NCI-H1436 treated with DMSO at 0.1 percent for 48 hours (cell line): ENCODE measurements at places on chromosomes 5 and 9.

- DNase-seq, result no peak
These were observed 183.2 kb downstream of the GNAQ start for GRCh38 chr9:77848404-77848803.

DNA sequence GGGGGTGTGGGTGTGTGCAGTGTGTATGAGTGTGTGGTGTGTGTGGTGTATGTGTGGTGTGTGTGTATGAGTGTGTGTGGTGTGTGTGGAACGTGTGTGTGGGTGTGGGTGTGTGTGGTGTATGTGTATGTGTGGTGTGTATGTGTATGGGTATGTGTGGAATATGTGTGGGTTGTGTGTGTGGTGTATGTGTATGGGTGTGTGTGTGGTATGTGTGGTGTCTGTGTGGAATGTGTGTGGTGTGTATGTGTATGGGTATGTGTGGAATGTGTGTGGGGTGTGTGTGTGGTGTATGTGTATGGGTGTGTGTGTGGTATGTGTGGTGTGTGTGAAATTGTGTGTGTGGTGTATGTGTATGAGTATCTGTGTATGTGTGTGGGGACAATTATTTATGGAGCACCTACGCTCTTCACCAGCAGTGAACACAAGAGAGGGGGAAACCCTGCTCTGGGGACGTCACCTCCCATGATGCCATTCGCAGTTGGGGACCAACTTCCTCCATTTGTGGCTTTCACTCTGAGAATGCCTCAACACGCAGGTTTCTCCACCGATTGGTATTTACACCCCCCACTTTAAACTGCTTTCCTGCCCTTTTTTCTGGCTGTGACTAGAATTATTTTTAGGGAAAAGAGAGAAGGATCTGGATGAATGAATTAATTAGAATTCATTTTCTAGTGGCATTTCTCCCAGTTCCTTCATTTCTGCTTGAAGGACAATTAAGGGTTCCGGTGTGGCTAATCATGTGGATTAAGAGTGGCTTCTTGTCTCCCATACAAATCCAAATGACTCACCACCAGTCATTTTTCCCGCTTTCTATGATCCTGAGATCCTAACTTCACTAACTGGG lies 238.1 kb downstream of the ROR2 start:
- DNase-seq, result no peak

DNA sequence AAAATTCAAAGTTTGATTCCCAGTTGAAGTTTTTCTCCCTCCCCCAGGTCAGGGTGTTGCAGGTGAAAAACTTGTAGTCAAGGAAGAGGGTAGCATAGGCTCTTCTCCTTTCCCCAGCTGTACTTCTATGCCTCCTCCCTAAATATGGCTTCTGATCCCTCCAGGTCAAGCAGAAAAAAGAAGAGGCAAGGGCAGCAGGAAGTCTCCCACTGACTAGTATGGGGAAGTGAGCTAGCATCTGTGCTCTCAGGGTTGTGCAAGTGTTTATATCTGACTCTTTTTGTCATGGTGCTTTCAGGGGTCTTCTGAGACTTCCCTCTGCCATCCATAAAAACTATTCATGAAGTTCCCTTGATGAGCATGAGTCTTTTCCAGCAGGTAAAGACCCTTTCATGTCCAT lies 76.0 kb downstream of the ATPSCKMT start:
- DNase-seq, result no peak

GRCh38 chr9:27195191-27195590 lies 86.2 kb downstream of the TEK start:
- no peak for DNase-seq

- no peak for DNase-seq
These were observed 986 bp downstream of the PLPP1 start for GRCh38 chr5:55533521-55534435.

DNA sequence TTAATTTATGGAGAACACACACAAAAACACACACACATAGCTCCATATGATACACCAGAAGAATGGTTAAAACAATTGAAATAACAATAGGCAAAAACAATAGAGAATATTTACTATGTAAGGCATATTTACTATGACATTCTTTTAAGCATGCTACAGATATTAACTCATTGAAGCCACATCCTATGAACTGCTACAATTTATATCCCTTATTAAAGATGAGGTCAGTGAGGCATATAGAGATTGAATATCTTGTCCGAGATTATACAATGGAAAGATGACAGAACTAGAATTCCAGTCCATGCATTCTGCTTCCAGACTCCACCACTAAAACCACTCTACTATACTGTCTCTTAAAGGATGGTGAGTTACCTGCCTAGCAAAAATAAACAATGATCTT lies 60.7 kb downstream of the ADAMTS12 start:
- DNase-seq, result no peak

GRCh38 chr9:6759185-6759977 lies 1.6 kb downstream of the KDM4C start:
- DNase-seq, result no peak

GRCh38 chr9:91047993-91048607 lies 246.5 kb downstream of the SYK start:
- DNase-seq, result no peak

DNA sequence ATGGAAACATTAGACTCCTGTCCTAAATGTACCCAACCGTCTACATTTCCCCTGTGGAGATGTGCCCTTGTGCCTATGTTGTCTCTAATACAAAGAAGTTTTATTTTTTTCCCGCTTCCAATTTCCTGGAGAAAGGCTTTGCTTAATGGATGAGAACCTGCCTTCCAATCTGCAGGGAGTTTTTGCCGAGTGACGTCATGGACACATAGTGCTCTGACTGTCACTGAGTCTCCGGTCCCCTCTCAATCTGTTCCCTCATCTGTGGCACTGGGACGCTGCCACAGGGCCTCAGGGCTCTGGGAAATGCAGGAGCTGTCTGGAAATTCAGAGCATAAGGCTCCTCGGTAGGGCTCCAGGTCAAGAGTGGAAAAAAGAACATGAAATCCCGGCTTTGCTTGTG lies 144.8 kb downstream of the PDZD2 start:
- DNase-seq, result no peak

DNA sequence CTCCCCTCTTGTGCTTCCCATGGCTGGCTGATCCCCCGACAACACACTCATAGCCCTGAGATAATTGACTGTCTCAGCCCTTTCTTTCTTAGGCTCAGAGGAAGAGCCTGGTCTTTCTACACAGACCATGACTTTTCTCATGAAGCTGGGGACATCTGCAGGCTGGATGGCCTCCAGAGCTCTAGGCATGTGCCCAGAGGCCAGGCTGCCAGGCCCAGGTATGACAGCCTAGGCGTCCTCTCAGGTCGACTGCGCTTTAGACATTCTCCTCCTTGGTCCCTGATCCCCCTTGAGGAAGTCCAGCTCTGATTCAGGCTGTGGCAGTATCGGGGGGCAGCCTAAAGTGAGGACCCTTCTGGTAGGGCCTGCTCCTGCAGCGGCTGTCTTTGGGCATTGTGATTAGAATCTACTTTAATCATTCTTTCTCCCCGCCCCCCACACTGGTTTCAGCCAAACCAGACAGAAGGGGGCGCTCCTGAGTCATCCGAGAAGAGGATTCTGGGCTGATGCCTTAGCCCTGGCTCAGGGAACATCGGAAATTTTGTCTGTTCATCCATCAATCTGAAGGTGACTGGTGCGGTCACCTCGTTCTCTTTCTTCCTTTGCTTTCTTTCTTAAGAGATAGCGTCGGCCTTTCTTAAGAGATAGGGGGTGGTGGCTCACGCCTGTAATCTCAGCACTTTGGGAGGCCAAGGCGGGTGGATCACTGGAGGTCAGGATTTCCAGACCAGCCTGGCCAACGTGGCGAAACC lies 66.5 kb upstream of the HSPA9 start:
- no peak for DNase-seq

DNA sequence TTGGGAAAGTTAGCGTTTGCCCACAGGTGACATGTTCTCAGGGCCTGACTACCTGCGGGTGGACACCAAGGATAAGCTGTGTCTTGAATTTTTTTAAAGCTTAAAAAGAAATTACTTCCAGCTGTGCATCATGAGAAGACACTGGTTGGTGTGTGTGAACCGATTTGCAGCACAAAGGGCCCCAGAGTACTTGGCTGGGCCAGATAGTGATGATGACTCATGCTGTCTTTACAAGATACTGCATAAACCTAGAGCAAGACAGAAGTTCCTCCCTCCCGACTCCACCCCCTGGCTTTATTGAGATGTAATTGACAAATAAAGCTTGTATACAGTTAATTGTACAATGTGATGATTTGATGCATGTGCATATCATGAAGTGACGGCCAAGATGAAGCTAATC lies 212.8 kb downstream of the NXNL2 start:
- no peak for DNase-seq

- DNase-seq, result no peak
These were observed 381.5 kb upstream of the CDH18 start for GRCh38 chr5:20369518-20369885.

DNA sequence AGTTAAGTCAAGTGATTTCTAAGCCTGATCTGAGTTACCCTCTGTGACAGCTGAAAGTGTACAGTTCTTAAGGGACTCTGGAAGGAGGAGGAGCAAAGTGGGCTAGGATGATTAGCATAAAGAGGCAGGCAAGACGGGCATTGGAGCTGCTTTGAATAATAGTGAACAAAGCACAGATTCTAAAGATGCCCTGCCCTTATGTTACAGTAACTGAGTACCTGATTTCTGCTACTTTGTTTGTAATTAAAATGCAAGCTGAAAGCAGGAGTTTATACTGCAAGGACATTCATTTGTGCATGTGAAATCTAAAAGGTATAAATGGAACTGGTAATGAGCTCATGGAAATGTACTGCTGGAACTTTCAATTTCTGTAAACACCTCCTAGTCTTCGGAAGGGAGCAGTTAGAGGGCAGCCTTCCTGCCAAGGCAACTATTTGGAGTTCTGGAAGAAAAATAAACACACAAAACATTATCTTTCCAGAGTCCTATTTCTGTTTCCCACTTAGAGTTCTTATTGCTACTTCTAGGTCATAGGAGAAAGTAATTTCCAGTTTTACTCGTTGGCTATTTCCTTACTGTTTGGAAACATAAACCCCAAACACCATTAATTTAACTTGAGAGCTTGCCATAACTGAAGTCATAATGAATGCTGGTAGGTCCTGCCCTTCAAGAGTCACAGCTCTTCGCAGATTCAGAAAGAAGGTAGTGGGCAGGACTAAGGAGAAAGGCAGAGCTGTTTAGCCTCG lies at the start of gene RANBP3L:
RANBP3L (minus strand) TSS at position 45 of the 746 bp plus-strand sequence. CDS start 486 bp downstream, outside the sequence.
- DNase-seq, result no peak

DNA sequence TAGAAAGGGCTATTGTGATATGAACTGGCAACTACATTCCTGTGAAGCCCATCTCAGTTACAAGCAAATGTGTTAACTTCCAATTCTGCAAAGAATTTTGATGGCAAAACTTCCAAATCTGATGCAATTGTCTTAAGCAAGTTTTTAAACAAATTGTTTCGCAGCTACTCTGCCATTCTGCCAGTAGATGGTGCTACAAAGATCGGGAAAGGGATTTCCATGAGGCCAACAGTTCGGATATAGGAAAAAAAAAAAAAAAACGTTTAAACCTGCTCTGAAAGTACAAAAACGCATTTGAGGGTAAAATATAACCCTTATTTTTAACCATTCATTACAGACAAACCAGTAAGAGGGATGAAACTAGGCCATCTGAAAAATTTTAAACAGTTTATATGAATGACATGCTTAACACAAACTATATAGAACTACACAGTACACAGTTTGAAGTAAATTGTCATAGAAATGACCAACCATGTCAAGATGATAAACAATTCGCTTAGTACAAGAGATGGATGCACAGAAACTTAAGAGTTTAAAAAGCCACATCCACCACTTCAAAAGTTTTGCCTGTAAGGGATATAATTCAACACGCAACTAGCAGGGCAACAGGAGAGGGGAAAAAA lies 2.2 kb downstream of the HNRNPA0 start:
- no peak for DNase-seq

DNA sequence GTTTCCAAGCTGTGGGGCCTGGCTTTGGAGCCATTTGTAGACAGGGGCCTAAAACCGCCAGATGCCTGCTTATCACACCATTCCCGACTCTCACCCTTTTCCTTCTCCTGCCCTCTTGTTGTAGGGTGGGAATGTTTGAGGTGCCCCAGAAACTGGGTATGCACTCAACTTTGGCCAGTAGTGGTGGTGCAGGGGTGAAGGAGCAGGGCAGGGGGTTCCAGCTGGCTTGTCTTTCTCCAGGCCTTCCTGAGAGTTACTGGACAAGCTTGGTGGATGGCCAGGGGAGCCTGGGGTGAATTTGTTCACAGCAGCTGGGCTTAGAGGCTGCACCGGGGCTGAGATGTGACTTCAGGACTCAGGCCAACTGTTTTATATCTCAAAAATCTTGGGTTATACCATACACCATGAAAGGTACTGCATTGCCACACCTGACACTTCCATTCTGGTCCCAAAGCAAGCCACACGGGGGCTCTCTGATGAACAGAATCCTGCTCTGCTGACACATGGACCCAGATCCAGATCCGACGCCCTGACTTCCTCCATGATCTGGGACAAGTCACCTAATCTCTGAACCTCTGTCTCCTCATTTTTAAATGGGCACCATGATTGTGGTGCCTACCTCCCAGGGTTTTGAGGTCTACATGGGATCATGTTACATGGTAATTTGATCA lies 62.1 kb downstream of the DAB2IP start:
- no peak for DNase-seq

DNA sequence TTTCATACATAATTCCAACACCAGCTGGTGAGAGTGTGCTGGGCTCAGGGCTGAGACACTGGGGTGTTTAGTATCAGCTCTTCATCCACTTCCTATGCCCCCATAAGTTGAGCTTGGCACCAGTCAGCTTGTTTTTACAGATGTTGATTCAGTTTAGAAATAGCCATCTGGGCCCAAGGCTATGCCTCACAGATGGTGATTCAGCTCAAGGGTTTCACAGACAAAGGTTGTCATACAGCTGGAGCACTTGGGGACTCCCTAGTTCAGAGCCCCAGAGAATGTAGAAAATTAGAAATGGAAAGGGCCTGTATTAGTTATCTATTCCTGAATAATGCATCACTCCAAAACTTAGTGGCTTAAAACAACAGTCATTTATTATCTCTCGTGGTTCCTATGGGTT lies 10.3 kb upstream of the CRHBP start:
- DNase-seq, result no peak

DNA sequence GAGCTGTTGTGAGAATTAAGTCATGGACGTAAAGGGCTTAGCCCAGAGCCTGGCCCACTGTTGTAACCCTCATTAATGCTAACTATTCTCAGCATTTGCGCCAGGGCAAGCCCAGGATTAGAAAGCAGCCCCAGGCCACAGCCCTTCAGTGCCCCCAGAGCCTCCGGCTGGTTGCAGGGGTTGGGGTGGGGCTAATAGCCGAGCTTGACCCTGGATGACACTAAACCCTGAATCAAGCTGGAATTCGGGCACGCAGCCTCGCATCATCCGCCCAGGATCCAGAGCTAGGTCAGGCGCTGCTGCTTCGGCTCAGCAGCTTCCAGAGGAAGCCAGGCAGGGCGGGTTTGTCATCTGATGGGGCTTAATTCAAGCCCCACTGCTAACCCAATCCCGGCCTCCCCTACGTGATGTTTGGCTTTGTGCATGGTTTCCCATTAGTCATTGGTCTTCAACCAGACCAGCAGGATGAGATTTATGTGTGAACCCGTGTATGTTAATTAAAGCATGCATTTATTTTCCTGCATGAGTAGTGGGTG lies 1.2 kb upstream of the MEGF9 start:
- peak; percentile 14 for DNase-seq

DNA sequence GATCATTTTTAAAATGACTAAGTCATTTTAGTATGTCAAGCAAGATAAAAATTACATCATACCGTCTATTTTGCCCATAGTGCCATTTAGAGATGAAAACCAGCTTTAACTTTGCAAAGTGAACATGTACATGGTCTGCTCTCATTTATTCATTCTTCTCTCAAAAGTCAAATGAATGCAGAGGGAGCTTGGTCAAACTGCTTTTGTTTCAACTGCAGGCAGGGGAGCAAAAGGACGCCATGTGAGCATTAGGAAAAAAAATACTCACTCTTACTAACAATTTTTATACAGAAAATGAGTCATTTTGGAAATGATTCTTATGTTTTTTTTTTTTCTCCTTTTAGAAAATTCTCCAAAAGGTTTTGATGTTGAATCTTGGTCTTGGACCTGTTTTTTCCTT lies 15.7 kb downstream of the SCGB3A1 start:
- no peak for DNase-seq
